Stimulated activated CD4-positive, alpha-beta T cell treated with anti-CD3 and anti-CD28 coated beads, Interleukin-1b, Interleukin-23, amount 100 ng/mL, for 1 hour (primary cell): ENCODE measurements at places on chromosomes 3 and 15.

- DNase-seq = no peak
These were observed 29.0 kb downstream of the IL1RAP start for GRCh38 chr3:190542846-190543245.

DNA sequence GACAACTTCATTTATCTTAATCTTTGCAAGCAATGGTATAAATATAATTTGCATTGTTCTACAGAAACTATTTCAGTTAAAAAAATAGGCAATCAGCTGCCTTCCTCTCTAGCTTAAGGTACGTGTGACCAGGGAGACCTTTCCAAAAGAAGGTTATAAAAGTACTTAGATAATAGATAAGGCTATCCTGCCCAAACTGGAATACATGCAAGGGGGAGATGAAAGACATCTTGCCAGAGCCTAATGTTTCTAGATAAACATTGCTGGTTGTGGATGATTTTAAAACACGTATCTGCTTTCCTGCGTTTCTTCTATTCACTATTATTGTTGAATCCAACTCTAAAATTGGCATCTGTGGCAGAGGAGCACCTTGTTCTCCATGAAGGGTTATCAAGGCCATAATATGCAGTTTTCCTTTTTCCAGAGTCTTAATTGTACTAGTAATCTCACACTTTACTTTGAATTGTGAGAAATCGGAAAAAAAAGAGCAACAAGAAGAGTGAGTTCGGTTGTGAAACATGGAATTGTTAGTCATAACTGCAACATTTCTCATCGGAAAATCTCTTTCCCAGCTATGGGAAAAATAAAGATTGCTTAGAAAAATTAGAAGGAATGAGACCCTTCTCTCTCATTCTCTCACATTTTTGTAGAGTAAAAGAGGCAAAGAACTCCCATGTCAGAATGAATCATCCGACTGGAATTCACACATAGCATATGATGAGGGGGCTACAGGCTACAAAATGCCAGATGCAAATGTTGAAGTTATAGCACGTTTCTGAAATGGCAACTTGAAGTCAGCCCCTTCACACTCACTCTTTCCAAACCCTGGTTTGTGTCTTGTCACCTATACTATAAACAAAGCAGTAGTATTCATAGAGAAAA is 936.1 kb upstream of the NR2F2 start:
- DNase-seq = no peak

DNA sequence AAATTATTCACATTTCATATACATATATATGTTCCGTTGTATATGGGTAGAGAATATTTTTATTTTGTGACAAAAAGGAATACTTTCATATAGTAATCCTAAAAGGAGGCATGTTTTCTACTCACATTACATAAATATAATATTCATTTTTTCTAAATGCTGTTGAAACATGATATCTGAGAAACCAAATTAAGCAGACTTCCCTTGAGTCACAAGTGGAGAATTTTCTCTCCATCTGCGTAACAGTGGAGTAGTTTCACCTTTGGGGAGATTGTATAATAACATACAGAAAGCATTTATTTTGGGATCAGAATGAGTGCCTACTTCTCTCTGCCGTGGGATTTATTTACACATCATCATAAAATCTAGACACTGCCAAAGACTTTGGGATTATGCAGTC is 849.8 kb downstream of the NSUN3 start:
- no peak for DNase-seq

DNA sequence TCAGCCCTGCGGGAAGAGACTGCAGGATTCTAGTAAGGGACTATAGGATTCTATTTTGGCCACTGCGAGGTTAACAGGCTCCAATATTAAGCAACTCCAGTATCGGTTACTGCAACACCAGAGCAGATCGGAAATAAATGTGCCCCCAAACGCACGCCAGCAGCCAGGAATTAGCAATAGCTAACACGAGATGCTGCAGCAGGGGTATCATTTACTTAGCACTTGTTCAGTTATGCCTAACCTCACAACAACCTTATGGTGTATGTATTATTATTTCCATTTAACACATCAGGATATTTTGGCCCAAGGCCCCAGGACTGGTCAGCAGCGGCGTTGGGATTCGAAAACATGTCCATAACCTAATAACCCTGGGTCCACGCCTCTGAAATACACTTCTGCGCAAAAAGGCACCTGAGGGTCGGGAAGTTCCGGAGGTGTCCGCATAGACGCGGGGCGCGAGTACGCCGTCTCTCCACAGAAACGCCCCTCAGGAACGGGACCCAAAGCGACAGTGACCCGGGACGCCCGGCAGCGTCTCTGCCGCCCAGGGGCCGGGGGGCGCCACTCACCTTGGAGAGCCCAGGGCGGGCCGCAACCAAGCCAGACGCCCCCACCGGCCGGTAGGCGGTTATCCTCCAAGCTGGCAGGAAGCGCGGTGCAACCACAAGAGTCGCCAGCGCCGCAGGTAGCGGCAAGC is 681 bp downstream of the PIK3CB start:
- no peak for DNase-seq

DNA sequence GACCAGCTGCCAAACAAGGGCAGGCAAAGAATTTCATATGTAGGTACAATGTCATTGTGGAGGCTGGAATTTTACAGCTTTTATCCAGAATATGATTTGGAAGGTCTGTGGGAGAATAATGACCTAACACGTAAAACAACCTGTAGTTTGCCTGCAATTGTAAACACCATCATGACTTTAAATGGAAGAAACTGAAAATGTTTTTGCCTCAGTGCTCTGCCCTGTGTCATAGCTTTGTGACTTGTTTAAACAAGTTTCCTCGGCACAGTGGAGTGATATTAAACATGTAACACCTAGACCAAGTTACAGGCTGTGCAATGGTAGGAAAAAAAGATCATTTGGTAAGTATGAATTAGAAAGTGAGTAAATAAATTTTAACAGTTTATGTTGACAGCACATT is 171.6 kb upstream of the MBNL1 start:
- no peak for DNase-seq
